ENCODE measurements at places on chromosomes 16 and 17.

GRCh38 chr17:10053782-10054540 is 144.4 kb downstream of the GAS7 start:
- no peak for DNase-seq

- no peak for DNase-seq
These were observed 18.6 kb downstream of the NOD2 start for GRCh38 chr16:50711862-50712559.

DNA sequence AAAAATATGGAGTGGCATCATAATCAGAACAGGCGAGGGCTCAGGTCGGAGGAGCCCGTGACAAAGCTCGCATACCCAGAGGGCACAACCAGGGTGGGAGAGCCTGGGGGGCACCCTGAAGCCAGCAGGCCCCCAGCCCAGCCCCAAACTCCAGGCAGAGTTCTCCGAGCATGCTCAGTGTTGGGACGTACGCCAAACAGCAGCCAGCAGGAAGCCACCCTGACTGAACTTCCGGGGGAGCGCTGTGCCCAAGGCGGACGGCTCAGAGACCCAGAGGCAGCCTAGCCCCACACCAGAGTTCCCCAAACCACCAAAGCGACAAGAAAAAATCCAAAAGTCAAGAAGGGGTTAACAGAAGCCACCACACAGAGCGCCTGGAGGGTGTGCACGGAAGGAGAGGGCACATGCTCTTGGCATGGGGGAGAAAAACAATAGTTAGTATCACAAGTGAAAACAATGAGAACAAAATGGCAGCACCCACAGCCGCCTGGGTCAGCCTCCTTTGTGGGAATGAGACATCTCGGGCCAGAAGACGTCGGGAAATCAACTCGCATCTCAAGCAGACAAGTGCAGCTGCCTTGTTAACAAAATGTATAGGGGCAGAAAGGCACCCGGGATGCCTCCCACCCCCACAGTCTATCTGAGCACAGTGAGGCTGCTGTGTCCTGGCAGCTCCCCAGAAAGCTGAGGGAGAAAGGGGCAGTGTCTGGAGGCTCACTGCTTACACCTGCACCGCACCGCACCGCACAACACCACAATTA is 11.9 kb downstream of the EXOC7 start:
- no peak for DNase-seq

- no peak for DNase-seq
These were observed 72.2 kb upstream of the BRD7 start for GRCh38 chr16:50440991-50441390.

DNA sequence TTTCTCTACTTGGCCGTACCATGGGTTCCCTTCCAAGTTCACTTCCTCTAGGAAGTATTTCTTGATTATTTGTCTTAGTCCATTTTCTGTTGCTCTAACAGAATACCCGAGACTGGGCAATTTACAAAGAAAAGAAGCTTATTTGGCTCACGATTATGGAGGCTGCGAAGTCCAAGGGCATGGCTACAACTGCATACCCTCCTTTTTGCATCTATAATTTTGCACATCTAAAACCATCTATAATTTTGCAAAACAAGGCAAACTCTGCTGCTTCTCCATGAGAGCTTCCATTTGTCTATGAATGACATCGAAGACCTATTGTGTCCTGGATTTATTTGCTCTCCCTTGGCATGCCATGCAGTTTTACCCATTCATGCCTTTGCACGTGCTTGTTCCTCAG is 27.6 kb upstream of the RGS9 start:
- DNase-seq: no peak
